ENCODE measurements at places on chromosomes 12 and 14.

DNA sequence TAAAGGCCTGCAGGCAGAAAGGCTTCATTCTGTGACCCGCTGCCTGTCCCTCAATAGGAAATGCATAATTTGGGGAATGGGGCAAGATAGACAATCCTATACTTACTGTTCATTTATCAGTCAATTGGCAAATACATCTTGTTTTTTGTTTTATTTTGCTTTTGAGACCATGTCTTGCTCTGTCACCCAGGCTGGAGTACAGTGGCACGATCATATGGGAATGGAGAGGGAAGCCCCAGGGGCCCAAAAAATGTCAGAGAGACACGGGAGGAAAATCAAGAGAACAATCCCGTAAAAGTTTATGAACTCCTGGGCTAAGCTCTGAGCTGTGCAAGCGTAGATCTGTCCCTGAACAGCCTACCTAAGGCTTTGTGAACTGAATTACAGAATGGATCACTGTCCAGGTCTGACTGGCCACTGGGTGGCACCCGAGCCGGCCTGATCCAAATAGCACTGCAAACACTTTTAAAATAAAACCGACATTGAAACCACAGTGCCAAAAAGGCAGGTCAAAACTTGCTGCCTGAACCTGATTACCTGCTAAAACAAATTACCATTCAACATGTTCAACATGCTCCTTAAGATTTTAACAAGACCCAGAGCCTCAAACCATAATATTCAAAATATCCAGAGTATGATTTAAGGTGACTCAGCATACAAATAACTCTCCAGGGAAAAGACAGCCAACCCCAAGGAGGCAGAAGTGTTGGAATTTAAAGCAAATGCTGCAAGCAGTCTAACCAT, 11.8 kb downstream of the COPS7A start:
- peak; percentile 26 for DNase-seq

DNA sequence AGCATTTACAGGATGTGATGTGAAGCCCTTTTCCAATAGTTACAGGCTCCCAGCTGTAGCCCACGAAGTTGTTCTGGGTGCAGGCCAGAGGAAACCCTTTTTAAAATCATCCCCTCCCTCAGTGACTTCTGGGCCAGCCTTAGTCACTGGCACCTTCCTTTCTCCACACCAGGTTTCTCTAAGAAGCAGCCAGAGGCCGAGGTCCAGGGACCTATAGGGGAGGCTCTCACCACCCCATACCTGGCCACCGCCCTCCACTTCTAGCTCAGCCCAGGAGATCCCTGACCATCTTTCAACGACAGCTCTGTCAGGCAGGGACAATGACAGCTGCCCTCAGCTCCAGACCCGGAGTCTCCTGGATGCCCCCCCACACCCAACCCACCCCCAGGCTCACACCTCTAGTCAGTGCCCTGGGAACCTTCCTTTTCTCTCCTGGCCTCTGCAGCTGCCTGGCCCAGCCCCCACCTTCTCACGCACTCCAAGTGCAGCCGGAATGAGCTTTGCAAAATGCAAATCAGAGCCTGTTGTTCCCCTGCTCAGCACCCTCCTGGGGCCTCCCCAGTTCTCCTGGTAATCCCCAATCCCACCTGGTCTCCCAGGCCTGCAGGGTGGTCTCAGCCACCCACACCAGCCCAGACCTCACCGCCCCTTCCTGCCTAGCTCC, 46.7 kb downstream of the TESC start:
- no peak for DNase-seq

DNA sequence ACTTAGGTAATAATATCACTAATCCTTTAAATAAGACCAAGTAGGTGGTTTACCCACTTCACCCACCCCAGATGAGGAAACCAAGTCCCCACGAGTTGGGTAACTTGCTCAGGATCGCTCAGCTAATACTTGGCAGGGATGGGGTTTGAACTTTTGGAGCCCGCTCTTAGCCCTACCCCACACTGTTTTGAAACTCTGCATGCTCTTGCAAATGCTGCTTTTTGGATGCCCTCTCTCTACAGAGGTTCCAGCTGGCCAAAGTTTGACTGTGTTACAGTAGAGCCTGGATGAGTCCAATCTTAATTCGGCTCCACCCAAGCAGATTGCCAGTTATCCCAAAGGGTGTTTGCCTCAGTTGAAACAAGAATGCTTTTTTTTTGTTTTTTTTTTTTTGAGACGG, 6.8 kb downstream of the PLEKHG3 start:
- no peak for DNase-seq

GRCh38 chr14:51188566-51189185, 51.4 kb upstream of the TMX1 start:
- DNase-seq, result no peak

GRCh38 chr12:115771601-115772000, 505.9 kb downstream of the MED13L start:
- DNase-seq, result no peak

DNA sequence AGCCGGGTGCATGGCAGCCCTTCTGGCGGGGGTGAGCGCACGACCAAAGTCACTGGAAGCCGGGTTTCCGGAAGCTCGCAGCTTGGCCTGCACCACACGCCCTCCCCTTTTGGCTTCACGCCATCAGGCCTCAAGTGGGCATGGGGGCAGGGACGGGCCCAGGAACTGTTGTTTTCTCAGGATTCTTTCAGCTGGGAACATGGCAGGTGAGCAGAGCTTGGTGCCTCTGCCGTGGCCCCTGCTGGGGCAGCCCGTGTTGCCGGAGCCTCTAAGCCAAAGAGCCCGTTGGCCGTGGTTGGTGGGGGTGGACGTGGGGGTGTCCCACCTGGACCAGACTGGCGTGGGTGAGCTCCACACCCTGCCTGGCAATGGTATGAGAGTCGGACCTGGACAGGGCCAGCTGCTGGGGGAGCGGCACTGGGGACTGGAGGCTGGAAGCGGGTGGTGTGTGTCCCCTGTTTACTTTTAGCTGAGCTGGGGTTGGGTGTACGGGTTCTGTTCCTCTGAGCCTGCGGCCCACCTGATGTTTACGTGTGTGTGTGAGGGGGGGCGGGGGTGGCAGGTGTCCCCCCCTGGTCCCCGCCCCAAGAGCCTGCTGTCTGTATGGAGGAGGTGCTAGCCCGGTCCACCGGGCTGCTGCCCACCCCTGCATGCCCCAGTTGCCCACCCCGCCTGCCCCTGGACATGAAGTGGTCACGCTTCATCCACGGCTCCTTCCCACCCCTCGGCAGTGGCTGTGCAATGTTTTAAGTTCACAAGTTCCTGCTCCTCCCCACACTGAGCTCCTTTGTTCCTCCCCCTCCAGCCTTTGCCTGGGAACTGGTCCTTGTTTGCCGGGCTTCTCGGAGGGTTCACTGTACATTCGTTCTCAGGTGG, 28.7 kb upstream of the PLD4 start:
- no peak for DNase-seq

- peak; percentile 95 for DNase-seq
These were observed 124.2 kb downstream of the HMGA2 start for GRCh38 chr12:65948320-65949008.

DNA sequence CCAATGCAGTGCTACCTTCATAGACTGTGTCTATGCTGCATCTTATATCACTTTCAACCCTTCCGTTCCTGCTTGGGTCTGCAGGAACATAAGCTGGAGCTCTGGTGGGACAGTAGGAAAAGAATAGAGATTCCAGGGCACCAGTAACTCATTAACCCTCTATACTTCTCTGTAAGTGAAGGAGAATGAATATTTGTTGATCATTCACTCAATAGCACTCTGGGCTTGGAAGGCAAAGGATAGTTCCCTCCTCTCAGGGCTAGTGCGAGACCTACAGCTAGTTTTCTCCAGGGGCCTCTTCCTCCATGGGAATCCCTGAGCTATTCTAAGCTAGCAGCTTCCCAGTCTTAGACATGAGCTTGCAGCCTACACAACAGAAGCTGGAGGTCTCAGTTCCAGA, 84.7 kb downstream of the BMP4 start:
- no peak for DNase-seq

DNA sequence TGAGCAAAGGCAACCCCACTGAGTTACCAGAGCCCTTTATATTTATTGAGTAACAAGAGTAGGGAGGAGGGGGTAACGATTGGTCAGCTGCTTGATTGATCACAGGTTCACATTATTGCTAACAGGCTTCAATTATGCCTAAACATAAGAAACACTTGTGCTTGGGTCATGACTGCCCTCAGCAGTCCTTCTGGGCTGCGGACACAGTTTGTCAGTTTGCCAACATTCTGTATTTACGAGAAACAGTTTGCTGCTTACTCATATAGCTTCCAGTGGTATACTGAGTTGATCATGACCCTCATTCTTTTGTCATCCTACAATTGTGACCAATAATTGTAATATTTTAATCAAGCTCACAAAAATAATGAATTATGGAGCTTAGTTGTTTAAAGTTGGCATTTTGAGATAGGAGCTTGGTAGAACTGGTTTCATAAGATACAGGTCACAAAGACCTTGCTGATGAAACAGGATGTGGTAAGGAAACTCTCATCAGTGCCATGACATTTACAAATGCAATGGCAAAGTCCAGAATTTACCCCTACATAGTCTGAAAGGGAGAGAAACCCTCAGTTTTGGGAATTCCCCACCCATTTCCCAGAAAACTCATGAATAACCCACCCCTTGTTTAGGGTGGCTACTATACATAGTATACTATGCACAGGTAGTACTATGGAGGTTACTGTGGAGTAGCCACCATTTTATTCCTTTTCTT, 1421.0 kb upstream of the FLRT2 start:
- DNase-seq, result no peak

DNA sequence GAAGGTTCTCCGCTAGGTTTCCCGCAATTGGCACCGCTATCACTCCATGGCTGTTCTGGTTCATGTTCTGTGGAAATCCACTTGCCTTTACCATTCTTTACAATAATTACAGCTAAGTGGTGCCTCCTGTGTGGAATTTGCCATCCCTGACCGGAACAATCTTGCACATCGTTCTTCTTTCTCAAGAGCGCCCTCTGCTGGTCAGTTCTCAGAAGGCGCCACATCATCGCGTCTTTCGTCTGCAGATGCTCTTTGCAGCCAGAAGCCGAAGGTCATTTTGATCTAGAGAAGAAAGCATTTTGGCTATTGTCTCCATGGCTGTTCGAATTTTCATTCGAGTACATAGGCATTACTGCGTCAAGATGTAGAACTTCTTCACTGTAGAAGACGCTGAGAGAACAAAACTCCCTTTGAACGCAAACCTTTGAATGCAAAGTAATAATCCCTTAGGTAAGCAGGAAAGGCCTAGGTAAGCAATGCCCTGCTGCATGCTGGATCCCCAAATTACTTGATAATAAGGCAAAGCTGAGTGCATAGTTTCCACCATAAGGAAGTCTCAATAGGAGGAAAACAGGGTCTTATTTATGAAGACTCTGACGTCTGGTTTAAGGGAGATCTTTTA, 10.1 kb upstream of the RTRAF start:
- DNase-seq, result peak; percentile 78

DNA sequence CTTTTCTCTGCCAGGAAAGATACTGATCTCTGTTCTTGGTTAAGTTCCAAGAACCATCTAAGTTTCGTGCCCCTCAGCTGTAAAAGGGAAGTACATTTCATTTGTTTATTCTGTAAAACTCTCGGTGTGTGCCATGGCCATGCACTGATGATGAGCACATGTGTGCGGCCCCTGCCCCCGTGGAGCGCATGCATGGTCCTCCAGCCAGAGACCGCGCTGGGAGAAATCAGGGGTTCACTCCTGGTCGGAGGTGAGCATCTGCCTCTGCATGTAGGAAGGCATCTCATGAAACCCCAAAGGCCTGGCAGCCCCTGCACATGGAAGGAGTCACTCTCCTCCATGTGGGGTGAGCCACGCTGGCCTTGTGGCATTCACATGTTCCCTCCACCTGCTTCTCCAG, 102.5 kb upstream of the RTL1 start:
- DNase-seq, result no peak

- no peak for DNase-seq
These were observed 1198.5 kb downstream of the FSCB start for GRCh38 chr14:43308421-43309110.

DNA sequence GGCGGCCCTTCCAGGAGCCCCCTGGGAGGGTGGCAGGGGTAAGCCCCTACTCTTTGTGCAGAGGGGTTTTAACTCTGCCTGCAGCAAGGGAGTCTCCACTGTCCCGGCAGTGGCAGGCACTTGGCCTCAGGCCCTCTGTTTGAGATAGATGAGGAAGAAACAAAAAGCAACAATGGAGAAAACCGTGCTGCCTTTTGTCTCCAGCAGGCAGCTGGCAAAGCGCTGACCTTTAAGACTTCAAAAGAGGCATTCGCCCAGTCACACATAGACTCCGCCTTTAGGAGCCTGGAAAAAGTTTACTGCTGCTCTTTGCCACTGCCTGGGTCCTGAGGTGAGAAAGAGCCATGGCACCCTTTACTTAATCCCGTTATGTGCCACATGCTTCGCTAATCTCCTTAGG, 158.2 kb upstream of the NTF3 start:
- no peak for DNase-seq

- no peak for DNase-seq
These were observed 11.7 kb upstream of the MYL2 start for GRCh38 chr12:110932046-110932445.

GRCh38 chr12:113818283-113818682, 147.8 kb downstream of the RBM19 start:
- no peak for DNase-seq

- DNase-seq, result no peak
These were observed 56.6 kb downstream of the WDR20 start for GRCh38 chr14:102196039-102196901.

DNA sequence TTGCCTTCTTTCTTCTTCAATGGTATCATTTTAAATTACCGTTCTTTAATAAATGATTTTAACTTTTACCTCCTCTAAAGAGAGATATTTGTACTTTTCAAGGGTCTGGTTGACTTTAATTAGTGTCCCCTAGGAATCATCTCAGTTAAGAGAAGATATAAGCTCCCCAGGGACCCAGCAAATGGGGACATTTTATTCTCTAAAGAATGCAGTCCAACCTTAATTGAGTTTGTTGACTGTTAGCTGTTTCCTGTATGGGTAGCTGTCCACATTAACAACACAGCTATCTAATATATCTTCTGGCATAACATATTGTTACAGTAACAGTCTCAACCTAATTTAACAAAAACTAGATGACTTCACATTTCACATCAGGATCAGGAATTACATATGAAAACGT, 241.6 kb upstream of the NPAS3 start:
- DNase-seq, result peak; percentile 4

GRCh38 chr14:60094306-60094897, 2.7 kb downstream of the PCNX4 start:
- DNase-seq, result peak; percentile 50

DNA sequence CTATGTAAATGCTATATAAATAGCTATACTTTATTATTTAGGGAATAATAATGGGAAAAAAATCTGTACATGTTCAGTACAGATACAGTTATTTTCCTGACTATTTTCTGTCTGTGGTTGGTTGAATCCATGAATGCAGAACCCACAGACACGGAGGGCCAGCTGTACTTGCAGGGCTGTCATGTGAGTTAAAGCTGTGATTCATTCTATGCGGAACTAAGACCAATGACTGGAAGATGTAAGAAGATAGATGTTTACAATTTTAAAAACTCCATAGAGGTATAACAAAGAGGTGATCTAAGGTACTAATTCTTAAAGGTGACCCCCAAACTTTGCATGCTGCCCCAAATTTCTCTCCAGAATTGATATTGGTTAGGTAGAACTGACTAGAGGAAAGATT, 14.6 kb downstream of the PCNX4 start:
- no peak for DNase-seq
